Stimulated activated CD8-positive, alpha-beta memory T cell treated with anti-CD3 and anti-CD28 coated beads, Interleukin-15, amount 100 ng/mL, for 24 hours (primary cell): ENCODE measurements at places on chromosomes 5 and 9.
A peak's percentile ranks its signal among the peaks of the same experiment; 100 is the strongest.

DNA sequence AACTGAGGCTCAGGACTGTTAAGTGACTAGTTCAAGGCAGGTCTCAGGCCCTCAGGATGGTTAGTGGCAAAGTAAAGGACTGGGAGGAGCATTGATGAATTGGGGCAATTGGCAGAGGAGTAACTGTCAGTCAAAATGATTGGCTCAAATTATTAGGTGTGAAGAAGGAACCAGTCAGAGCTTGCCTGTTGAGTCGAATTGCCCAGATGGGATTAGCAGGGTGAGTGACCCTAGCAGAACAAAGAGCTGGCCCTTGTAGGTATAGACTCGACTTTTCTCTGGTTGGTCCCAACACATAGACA lies 2.6 kb upstream of the NSD1 start:
- DNase-seq = no peak

GRCh38 chr5:37665889-37666288 lies 174.0 kb downstream of the GDNF start:
- no peak for DNase-seq

GRCh38 chr5:140346348-140347221 lies at the start of gene HBEGF:
Gene HBEGF, minus strand, starts transcription at chr5:140346603. Its CDS starts 275 bp downstream, at chr5:140346328.
- no peak for DNase-seq

GRCh38 chr9:23603311-23603710 lies 222.7 kb downstream of the ELAVL2 start:
- no peak for DNase-seq

GRCh38 chr9:131179561-131180219 lies 54.3 kb downstream of the NUP214 start:
- DNase-seq = no peak

DNA sequence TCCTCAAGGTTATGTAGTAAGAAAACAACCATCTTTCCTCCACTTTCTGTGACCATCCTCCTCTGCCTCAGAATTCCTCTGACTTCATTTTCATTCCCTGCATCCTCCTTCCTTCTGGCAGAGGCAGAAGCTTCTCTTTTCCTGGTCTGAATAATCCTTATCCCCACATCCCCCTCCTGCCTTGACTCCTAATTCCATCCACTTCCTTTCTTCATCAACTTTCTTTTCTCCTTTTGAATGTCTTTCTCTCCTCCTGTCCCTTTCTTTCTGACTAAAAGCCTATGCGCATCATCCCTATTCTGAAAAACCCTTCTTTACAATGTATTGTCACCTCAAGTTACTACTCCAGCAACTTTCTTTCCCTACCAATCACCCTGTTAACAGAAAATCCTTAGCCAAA lies 79.0 kb downstream of the CDO1 start:
- DNase-seq = no peak

DNA sequence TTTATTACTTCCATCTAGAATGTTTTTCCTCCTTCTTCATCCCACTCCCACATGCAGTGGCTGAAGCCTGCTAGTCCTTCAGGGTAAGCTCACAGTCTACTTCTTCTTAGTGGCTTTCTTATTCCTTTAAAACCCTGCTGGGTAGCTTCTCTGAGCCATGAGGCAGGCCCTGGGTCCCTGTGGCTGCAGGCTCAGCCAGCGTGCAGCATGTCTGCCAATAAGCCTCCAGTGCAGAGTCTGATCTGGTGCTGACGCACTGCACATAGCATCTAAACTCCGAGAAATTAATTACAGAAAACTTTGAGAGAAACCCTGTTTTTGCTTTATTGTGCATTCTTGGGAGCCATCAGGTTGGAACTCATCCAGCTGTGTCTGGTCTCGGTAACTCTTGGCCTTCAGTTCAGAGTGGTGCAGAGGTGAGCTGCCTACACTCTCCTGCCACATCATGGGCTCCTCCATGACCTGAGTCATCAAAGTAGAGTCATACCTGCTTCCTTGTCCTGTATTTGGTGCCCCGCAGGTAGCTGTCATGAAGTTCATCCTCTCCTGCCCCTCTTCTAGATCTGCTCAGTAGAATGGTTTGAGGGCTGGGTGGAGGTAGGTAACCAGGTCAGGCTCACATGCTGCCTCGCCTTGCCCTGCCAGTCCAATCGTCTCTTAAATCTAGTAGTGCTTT lies 339.4 kb downstream of the KDM4C start:
- DNase-seq = no peak

GRCh38 chr5:41762426-41762825 lies 107.8 kb downstream of the OXCT1 start:
- DNase-seq = no peak

- no peak for DNase-seq
These were observed 74.6 kb downstream of the CFAP95 start for GRCh38 chr9:69895185-69895584.

DNA sequence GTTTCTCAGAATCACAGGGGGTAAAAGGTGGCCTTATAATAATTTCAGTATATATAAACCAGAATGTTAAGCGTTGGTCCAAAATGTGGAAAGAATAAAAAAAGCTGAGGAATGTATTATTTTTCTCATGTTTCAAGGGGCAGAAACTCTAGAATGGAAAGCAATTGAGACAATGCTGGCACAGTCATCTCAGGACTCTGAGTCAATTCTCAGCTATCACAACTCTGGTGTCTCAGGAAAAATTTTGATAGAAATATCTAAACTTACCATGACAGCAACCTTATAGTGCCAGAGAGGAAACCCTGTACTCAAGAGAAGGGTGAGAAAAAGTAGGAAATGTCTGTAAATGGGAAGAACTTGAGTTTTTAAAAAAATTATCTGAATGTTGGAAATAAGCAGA lies 1189.4 kb upstream of the NUDT12 start:
- no peak for DNase-seq

DNA sequence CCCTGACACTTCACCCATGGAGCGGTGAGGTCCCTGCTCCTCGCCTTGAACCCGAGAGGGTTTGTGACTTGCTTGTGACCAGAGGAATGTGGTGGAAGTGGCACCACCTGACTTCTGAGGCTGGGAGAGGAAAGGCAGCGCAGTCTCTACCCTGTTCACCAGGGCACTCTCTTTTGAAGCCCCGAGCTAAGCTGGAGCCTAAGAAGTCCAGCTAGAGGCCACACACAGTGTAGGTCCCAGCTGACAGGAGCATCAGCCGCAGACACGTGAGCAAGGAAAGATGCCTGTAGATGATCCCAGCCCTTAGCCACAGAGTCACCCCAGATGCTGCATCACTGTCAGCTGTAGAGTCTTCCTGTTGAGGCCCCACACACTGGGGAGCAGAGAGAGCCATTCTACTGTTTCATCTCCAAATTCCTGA lies 1.7 kb upstream of the ANGPTL2 start:
- no peak for DNase-seq

- no peak for DNase-seq
These were observed 75.4 kb upstream of the ADAMTS19 start for GRCh38 chr5:129384736-129385135.

- no peak for DNase-seq
These were observed 119.6 kb downstream of the PARP8 start for GRCh38 chr5:50786073-50786472.

GRCh38 chr5:7742241-7742656 lies 108.7 kb downstream of the CFAP90 start:
- DNase-seq = no peak

DNA sequence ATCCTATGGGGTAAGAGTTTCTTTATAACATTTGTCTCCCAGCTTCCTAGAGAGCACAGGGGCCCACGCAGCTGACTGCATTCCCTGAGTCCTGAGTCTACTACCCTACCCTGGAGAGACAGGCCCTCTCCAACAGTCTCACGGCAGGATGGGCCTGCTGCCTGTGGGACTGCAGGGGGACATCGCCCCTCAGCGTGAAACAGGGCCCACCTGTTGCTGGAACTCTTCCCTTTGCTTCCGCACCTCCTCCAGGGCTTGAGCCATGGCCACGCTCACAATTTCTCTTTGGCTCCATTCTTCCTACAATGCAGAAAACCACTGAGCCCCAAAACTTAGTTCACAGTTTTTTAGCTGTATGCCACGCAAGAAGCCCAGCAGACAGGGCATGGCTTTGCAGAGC lies 28.2 kb downstream of the ARPC5L start:
- DNase-seq = no peak

- no peak for DNase-seq
These were observed 29.3 kb downstream of the PRRC2B start for GRCh38 chr9:131423171-131423581.

DNA sequence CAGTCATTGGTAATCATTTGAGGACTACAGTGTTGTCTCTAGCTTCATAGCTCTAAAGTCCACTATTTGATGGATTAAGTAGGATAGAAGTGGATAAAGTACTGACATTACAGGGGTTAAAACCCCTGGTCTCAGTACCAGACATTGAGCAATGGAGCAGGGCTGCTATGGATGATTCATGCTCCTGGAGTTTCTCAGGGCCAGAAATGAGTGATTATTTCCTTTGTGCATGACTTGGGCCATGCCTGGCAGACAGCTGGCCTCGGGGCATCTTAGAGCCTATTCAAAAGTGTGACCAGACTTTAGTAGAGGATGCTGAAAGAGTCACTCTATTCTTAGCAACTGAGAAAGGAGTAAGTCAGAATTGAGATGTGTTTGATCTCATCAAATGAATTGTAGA lies 350.7 kb upstream of the TLE4 start:
- no peak for DNase-seq

GRCh38 chr9:87710443-87710842 lies 15.5 kb upstream of the CTSL start:
- no peak for DNase-seq

DNA sequence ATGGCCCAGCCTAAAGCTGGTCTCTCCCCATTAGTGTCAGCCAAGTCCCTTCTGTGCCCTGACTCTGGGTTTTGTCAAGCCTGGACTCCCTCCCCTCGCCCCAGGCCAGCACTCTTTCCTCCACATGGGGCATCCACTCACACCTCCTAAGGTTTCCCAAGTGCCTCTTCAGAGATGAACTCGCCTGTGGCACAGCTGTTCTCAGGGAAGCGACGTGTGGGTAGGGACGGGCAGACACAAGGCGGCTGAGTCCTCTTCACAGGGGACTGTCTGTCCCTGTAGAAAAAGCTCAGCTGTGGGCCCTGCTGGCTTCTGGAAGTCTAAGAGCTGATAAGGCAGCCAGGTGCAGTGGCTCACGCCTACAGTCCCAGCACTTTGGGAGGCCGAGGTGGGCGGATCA lies 78.5 kb downstream of the CACNA1B start:
- DNase-seq = no peak

- no peak for DNase-seq
These were observed 135.5 kb upstream of the CPEB4 start for GRCh38 chr5:173752653-173753052.

GRCh38 chr5:23419115-23419514 lies 88.3 kb upstream of the PRDM9 start:
- no peak for DNase-seq

DNA sequence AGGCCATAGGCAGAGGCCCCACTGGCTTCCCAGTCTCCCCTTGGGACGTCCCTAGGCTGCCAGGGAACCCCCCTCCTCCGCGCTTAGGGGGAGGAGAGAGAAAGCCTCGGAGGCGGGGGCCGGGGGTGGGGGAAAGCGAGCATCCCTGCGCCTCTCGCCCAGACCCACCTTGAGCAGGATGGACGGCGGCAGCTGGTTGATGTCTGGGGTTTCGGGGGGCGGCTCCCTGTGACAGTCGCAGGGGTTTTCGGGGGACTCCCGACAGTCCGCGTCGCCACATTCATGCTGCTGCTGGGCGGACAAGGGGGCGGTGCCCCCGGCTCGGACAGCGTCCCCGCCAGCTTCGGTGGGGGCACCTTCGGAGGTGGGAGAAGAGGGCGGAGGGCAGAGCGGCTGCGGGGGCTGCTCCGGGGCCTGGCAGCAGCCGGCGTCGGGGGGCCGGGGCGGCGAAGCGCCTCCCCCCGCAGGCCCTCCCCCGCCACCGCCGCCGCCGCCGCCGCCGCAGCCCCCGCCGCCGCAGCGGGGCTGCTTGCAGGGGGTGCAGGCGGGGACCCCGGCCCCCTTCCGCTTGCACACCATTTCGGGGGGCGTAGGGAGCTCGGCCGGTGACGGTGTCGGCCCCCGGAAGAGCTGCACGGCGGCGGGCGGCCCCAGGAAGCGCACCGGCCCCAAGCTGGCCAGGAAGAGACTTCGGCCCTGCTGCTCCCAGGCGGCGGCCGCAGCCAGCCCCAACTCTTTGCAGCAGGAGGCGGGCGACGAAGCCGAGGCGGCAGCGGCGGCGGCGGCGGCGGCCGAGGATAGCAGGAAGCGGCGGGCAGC lies 1.2 kb downstream of the FBXL17 start:
- DNase-seq = peak; percentile 23

GRCh38 chr5:52453176-52453575 lies 334.5 kb upstream of the ITGA1 start:
- no peak for DNase-seq

DNA sequence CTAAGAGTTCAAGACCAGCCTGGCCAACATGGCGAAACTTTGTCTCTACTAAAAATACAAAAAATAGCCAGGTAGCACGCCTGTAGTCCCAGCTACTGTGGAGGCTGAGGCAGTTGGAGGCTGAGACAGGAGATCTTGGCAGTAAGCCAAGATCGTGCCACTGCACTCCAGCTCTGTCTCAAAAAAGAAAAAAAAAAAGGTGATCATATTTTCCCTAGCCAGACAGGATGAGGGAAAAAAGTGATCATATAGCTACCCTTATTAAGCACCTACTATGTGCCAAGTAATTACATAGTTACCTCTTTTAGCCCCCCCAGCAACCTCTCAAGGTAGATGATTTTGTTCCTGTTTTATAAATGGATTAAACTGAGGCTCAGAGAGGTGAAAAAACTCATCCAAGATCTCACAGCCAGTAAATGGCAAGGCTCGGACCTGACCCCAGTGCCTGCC lies 18.1 kb upstream of the RPL26L1 start:
- no peak for DNase-seq

- no peak for DNase-seq
These were observed 677.8 kb downstream of the TAF11L14 start for GRCh38 chr5:18312016-18312415.

GRCh38 chr9:71620746-71621145 lies 147.6 kb downstream of the CEMIP2 start:
- DNase-seq = no peak

DNA sequence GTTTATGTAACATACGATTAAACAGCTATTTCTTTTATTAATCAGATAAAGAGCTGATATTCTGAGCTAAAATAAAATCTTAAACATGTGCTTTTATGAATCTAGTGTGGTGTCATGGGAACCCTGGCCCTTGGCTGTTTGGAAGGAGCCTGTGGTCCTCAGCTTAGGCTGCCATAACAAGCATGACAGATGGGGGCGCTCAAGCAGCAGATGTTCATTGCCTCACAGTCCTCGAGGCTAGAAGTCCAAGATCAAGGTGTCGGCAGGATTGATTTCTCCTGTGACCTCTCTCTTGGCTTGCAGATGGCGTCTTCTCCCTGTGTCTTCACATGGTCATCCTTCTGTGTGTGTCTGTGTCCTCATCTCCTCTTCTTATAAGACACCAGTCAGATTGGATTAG lies 448.2 kb downstream of the GADD45G start:
- no peak for DNase-seq

- no peak for DNase-seq
These were observed 299.6 kb downstream of the EPB41L4A start for GRCh38 chr5:112119508-112119907.

DNA sequence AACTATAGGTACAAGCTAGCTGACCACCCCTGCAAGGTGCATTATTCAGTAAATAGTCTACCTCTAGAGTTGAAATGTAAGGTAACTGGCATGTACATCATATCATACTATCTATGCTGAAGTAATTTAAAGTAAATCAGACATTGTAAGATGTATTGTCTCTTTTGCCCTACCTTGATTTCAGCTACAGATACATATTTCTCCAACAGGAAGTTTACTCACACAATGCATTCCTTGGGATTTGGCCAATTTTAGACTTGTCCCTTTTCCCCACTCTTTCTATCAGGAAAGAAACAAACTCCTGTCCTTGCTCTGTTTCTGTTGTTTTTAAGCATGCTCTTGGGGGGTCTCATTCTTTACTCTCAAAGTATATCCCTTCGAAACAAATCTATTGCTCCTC lies 58.5 kb upstream of the TSLP start:
- DNase-seq = no peak

GRCh38 chr5:137190441-137190840 lies 308.7 kb downstream of the SPOCK1 start:
- no peak for DNase-seq
